ENCODE measurements at places on chromosomes 6 and 20. TPM values are rescaled to one million over a fixed set of nuclear protein-coding genes. Genes with fewer than 3 reads are reported as not detected.

DNA sequence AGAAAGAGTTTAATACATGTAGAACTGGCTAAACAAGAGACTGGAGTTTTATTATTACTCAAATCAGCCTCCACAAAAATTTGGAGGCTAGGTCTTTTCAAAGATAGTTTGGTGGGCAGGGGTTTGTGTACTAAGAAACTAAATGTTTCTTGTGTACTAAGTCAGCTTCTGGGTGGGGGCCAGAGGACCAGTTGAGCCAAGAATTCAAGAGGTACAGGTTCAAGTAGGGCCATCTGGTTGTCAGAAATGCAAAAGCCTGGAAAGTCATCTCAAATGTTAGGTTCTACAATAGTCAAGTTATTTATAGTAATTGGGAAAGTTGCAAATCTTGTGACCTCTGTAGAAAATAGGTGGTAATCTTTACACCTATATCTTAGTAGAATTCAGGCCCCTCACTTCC is 51.7 kb downstream of the CEP43 start:
- no peak for DNase-seq
- H3K4me3 ChIP-seq, result no peak overlapping the region
- no peaks in the 10 kb centered on the region for H3K36me3 ChIP-seq
- H3K27ac ChIP-seq, result no peak overlapping the region
- H3K4me1 ChIP-seq, result no peaks in the 10 kb centered on the region

DNA sequence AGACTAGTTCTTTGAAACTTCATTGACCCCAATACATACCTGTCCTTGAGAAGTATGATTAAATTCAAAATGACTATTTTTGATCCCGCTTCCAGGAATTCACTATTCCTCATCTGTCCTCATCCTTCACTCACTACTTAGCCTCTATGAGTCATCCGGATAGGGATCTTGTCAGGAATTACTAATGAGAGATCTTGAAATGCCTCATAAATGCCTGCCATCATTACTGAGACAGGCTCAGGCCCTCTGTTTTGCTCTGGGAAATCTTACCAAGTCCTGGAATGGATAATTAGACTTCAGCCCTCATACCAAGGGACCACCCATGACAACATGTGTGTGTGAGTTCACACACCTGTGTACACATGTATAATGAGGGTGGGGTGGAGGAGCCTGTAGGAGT is 2.8 kb upstream of the CYP24A1 start:
- H3K4me1 ChIP-seq, result peaks cover 16% of the 10 kb centered on the region
- H3K27ac ChIP-seq, result no peak overlapping the region
- no peak for DNase-seq
- H3K36me3 ChIP-seq, result no peaks in the 10 kb centered on the region
- H3K4me3 ChIP-seq, result no peak overlapping the region
- peaks cover 39% of the 10 kb centered on the region for H3K27me3 ChIP-seq

DNA sequence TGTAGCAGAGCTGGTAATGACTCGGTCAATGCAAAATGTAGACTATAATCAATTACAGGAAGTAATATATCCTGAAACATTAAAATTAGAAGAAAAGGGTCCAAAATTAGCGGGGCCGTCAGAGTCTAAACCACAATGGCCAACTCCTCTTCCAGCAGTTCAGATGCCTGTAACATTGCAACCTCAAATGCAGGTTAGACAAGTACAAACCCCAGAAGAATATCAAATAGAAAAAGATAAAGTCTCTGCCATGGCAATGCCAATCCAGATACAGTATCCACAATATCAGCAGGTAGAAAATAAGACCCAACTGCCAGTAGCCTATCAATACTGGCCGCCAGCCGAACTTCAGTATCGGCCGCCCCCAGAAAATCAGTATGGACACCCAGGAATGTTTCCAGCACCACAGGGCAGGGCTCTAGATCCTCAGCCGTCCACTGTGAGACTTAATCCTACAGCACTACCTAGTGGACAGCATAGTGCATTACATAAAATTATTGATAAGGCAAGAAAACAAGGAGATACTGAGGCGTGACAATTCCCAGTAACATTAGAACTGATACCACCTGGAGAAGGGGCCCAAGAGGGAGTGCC is 158.4 kb downstream of the GPX5 start:
- H3K27me3 ChIP-seq, result no peaks in the 10 kb centered on the region
- H3K4me1 ChIP-seq, result no peaks in the 10 kb centered on the region
- H3K4me3 ChIP-seq, result no peak overlapping the region
- H3K27ac ChIP-seq, result no peak overlapping the region
- no peaks in the 10 kb centered on the region for H3K36me3 ChIP-seq

GRCh38 chr6:163098827-163099479 is 315.6 kb upstream of the QKI start:
- H3K27me3 ChIP-seq, result no peaks in the 10 kb centered on the region
- no peaks in the 10 kb centered on the region for H3K36me3 ChIP-seq
- DNase-seq, result no peak
- no peak overlapping the region for H3K27ac ChIP-seq

- H3K4me1 ChIP-seq, result no peaks in the 10 kb centered on the region
- H3K4me3 ChIP-seq, result no peak overlapping the region
- DNase-seq, result no peak
- H3K27me3 ChIP-seq, result no peaks in the 10 kb centered on the region
- H3K27ac ChIP-seq, result no peak overlapping the region
- H3K36me3 ChIP-seq, result peaks cover 94% of the 10 kb centered on the region
Measured at GRCh38 chr20:47290008-47290407, 66.5 kb downstream of the ZMYND8 start.

CNBD2 gene
- 1.8 TPM for total RNA-seq

Data from H1 (cell line).